ENCODE measurements at places on chromosomes 7 and 10.

DNA sequence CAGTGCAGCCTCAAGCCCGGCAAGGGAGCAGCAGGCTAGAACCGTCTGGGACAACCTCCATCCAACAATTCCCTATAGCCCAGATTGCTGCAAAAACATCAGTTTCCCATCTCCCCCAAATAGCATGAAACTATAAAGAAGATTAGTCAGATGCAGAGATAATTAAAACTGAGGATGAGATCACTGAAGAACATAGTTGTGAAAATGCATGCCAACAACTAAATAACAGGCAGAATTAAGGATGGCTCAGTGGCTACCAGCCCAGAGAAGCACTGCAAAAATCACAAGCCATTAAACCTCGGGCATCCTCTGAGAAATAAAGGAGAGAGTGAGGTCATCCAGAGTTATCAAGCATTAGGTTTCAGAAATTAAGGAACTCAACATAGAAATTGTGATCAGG lies 427.1 kb downstream of the TNS3 start:
- peak; percentile 14 for DNase-seq

- DNase-seq: no peak
Measured at GRCh38 chr10:90857635-90858460, at the start of gene HTR7. Gene HTR7, minus strand, starts transcription at chr10:90858039. Its CDS starts 368 bp downstream, at chr10:90857671.

GRCh38 chr7:100545360-100546128 lies 6.5 kb downstream of the AGFG2 start:
- DNase-seq: peak; percentile 99

DNA sequence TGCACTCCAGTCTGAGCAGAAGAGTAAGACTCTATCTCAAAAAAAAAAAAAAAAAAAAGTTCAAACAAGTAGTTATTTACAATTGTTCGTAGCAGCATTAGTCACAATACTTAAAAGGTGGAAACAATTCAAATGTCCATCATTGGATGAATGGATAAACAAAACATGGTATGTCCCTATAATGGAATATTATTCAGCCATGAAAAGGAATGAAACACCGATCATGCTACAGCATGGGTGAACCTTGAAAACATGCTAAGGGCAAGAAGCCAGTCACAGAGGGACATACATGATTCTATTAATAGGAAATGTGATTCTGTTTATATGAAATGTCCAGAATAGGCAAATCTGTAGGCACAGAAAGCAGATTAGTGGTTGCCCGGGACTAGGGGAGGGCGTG lies 15.9 kb downstream of the DOCK1 start:
- no peak for DNase-seq

GRCh38 chr10:45154502-45154901 lies 153.8 kb downstream of the ZNF22 start:
- DNase-seq: peak; percentile 34

DNA sequence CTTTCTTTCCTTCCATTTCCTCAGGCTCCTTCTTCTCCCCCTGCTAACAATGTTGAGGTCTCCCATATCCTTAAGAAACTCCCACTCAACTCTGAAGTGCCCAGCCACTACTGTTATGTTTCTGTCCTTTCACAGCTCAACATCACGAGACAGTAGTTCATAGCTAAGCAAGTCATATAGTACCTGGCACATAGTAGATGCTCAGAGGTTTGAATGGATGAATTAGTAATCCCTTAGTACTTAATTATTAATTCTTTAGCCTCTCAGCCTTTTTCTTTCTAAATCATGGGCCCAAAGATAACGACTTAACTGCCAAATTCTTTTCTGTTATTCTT lies 22.6 kb downstream of the CSGALNACT2 start:
- no peak for DNase-seq

- no peak for DNase-seq
Measured at GRCh38 chr10:84196941-84197340, 2.6 kb downstream of the CDHR1 start.

DNA sequence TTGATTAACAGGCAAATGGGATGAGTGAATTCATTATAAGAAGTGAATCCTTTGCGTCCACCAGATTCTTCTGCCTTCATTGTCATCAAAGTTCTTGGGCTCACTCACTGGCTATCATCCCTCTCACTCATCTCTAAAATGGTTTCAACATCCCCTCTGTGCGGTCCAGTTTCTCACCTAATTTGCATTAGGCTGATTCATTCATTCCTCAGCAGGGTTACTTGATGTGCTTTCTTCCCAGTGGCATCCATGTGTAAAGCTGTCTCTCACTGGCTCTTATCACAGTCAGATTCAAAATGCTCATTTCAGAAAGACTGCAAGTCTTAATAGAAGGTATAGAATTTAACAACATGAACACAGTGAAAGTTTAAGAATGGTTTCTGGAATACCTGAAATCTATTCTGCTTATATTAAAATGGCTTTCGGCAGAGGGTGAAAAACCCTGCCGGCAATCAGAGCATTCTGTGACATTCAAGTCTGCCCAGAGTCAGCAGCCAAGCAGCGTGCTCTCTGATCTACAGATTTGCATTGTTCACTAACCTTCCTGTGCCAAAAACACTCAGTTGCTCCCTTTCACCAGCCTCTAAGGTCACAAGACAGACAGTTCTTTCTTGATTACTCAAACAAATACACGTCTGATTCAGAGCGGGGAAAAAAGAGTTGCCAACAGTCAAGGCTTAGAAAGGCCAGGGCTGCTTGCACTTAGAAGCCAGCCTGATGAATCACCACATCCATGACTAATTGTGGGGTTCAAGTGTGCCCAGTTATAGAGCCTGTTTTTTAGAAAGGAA lies 106.7 kb downstream of the TES start:
- peak; percentile 99 for DNase-seq

DNA sequence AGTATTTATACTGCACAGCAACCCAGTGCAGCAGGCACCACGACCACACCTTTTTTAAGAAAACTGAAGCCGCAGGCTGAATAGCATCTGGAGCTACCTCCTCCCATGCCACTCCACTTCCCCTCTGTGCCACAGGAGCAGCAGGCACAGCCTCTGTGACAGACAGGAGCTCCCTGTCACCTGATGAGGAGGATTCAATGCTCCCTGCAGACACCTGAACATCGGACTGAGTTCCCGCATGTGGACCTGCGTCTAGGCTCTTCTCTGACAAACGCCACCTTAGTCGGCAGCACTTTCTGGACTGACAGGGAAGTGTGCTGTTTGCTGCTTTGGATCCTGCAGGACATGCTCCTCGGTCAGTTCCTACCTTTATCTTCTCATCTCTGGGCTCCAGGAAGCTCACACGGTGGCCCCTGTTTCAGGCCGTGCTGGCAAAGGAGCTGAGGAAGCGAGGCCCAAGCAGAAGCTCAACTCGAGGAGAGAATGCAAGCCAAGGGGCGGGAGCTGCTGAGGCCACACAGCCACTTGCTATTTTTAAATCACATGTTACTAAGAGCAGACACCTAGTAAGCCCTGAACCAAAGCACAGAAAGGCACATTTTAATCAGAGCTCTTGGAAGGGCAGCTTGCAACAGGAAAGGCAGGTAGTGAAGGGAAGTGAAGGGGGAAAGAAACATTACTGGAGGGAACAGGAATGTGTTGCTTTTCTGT lies 56.6 kb downstream of the VOPP1 start:
- no peak for DNase-seq

DNA sequence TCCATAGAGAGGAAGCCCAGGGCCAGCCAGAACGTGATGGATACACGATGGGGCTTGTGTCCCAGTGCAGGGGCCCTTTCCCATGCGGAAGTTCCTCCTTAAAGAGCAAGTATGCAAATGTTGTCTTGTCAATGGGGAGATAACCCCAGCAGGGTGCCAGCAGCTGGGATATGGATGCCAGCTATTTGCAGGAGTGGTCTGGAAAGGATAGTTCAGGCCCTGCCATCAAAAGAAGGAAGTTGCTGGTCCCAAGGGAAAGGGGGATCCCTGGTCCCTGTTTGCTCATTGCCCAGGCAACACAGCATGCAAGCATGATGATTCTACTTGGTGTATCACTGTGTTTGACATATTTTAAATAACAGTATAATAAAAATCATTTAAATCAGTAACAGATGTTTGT lies 73.1 kb upstream of the HECW1 start:
- no peak for DNase-seq

DNA sequence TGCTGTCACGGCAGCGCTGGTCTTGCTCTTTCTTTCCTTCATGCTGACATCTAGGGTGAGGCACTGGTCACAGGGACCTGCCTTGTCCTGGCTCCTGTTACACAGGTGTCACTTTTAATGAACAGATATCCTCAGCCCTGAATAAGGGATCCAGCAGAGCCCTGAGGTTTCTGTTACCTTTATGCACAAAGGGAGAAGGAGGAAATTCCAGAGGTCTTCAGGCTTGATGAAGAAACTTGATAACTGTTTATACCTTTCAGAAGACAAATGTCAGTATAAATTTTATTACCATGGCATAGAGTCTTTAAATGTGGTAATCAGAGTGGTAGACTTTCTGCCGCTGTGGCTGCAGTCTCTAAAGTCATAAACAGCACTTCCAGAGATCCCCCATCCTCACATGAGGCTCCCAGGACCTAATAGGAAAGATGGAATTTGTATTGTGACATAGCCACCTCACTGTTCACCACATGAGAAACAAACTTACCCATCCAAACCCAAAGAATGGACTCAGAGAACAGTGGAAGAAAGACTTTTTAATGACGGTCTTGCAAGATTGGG lies 2.7 kb downstream of the LRRC27 start:
- DNase-seq: no peak

- peak; percentile 44 for DNase-seq
Measured at GRCh38 chr7:101166909-101167644, 1.7 kb upstream of the VGF start.

DNA sequence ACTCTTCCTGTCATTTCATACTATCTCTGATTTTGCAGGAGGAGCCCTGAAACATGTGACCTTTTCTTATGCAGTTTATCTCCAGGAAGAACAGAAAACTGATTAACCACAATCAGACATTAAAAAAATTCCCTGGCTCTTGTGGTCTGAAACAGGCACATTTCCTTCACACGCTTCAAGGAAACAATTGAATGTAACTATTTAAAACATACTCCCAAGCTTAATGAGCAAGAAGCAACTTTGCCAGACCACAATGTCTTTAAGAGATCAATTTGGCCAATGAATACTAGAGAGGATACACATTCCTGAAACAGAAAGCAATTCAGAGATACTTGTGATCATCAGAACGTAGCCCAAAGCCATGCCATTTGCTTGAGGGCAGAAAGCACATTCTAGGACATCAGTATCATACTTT lies 65.8 kb downstream of the PIP4K2A start:
- DNase-seq: peak; percentile 29

GRCh38 chr7:83697804-83698530 lies 49.0 kb upstream of the SEMA3E start:
- no peak for DNase-seq

DNA sequence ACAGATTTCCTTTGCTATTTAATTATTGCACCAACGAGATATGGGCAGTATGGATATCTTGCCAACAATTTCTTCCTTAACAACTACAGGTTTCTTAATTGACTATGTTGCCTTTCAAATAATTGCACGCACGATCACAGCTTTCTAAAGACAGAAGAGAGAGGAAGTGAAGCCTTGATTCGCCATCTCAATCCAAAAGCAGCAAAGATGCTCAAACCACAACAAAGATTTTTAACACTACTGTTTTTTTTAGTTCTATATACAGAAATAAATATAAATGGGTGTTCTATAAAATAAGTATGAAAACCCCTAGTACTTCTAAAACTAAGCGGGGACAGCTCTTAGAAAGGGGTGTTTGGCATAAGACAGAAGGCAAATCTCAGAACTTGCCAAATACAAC lies 251.3 kb downstream of the SFMBT2 start:
- no peak for DNase-seq

DNA sequence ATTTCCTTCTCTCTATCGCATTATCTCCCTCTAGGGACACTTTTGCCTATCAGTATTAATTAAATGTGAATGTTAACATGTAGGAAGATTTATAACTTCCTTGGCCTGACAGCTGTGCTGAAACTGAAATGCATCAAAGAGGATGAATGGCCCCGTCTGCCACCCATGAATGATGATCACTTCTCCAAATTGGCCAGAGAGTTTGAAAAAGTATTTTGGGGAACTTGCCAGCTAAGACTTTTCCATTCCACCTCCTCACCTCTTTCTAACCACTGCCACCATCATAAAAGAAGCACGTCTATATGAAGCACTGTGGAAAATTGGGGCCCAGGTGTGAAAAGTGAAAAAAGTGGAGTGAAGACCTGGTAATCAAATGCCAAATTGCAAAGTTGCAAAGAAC lies 25.4 kb upstream of the ST8SIA6 start:
- DNase-seq: no peak

DNA sequence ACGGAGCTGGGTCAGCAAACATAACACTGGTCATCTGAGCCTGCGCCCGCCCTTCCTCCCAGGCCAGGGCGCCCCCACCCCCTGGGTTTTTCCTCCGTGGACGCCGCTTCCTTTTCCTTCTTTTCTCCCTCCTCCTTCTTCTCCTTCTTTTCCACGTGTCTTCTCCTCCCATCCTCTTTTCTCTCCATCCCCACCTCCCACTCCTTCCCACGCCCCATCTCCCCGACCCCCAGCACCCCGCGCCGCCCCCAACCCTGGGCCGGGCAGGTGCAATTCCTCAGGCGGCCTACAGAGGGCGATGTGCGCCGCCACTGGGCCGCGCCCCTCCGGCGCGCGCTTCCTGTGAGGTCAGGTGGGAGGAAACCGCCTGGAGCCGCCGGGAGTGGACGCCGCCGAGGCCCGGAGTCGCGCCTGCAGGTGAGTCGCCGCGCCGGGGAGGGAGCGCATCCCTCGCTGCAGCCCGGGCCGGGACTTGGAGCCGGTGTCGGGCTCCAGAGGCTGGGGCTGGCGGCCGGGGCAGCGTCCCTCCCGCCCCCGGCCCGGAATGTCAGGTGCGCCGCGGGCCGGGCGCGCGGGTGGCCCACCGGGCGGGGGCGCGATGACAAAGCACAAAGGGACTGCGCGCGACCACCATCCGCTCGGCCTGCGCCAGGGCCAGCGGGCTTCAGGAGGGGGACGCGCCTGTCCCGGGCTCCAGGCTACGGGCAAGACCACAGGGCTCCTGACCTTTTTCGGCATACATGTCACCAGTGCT lies at the start of gene FAM241B:
TSS of gene FAM241B (plus strand) at position 351 of the 754 bp plus-strand sequence. CDS start 1,497 bp downstream, outside the sequence.
- DNase-seq: peak; percentile 21

DNA sequence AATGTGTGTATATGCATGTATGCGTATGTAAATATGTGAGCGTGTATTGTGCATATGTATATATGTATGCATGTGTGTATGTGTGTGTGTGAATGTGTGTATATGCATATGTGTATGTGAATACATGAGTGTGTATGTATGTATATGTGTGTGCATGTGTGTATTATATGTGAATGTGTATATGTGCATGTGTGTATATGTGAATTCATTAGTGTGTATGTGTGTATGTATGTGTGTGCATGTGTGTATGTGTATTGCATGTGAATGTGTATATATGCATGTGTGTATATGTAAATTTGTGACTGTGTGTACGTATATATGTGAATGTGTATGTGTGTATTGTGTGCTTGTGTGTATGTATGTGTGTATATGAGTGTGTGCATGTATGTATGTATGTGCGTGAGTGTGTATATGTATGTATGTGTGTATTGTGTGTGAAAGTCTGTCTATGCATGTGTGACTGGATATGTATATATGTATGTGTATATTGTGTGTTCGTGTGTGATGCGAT lies 455.9 kb downstream of the TYW1 start:
- DNase-seq: no peak

GRCh38 chr10:70880077-70880534 lies 8.3 kb downstream of the PCBD1 start:
- DNase-seq: peak; percentile 74

Measured in amniotic epithelial cell (primary cell).